Kidney (tissue), 22 donors: ENCODE measurements at places on chromosomes 6 and 20. TPM values are rescaled to one million over a fixed set of nuclear protein-coding genes. Genes with fewer than 3 reads are reported as not detected.

Gene NHSL1
- 31.4 TPM for total RNA-seq

Gene PTGIS
- 24.1 TPM for total RNA-seq

Gene PSMA7
- total RNA-seq, result 190 TPM

Gene MAS1
- total RNA-seq, result not detected

Gene FERMT1
- 0.57 TPM for total RNA-seq

Gene ARMH2
- total RNA-seq, result not detected

Gene SLC22A3
- 6.4 TPM for total RNA-seq

Gene DEFB132
- not detected for total RNA-seq

Gene LY6G6F
- not detected for total RNA-seq

Gene TFEB
- total RNA-seq, result 50.7 TPM

Gene TEAD3
- 18.0 TPM for total RNA-seq

Gene RIPOR2
- total RNA-seq, result 24.2 TPM

Gene IP6K3
- 0.47 TPM for total RNA-seq

Gene PGC
- total RNA-seq, result not detected

Gene DDR1
- 362 TPM for total RNA-seq

Gene KHDC1
- total RNA-seq, result 1.0 TPM

Gene SNAP25
- 6.2 TPM for total RNA-seq

Gene ISM1
- total RNA-seq, result 2.6 TPM

Gene MARCKS
- 61.9 TPM for total RNA-seq

Gene PNLDC1
- not detected for total RNA-seq

Gene FLRT3
- total RNA-seq, result 70.3 TPM

Gene NKX2-4
- total RNA-seq, result not detected

Gene FAM184A
- total RNA-seq, result 3.4 TPM

Gene CYP39A1
- total RNA-seq, result 6.0 TPM

Gene SLC22A2
- 27.9 TPM for total RNA-seq

Gene XKR7
- 0.06 TPM for total RNA-seq

Gene MAP3K7
- total RNA-seq, result 25.7 TPM

Gene CCDC28A
- total RNA-seq, result 30.2 TPM

Gene C6orf118
- total RNA-seq, result 0.57 TPM

Gene TSBP1
- not detected for total RNA-seq

Gene BEND6
- 0.72 TPM for total RNA-seq

Gene HMGCLL1
- 0.94 TPM for total RNA-seq

Gene RNF217
- 18.7 TPM for total RNA-seq

Gene PROKR2
- not detected for total RNA-seq

Gene SSTR4
- total RNA-seq, result not detected

Gene FNDC11
- 1.6 TPM for total RNA-seq

Gene WFDC10B
- total RNA-seq, result 0.60 TPM

Gene UBE2J1
- 47.3 TPM for total RNA-seq

Gene TMEM74B
- total RNA-seq, result 0.54 TPM

Gene PHACTR3
- 12.3 TPM for total RNA-seq

Gene KCNQ2
- 2.2 TPM for total RNA-seq
